ENCODE measurements at places on chromosomes 11 and 22.

DNA sequence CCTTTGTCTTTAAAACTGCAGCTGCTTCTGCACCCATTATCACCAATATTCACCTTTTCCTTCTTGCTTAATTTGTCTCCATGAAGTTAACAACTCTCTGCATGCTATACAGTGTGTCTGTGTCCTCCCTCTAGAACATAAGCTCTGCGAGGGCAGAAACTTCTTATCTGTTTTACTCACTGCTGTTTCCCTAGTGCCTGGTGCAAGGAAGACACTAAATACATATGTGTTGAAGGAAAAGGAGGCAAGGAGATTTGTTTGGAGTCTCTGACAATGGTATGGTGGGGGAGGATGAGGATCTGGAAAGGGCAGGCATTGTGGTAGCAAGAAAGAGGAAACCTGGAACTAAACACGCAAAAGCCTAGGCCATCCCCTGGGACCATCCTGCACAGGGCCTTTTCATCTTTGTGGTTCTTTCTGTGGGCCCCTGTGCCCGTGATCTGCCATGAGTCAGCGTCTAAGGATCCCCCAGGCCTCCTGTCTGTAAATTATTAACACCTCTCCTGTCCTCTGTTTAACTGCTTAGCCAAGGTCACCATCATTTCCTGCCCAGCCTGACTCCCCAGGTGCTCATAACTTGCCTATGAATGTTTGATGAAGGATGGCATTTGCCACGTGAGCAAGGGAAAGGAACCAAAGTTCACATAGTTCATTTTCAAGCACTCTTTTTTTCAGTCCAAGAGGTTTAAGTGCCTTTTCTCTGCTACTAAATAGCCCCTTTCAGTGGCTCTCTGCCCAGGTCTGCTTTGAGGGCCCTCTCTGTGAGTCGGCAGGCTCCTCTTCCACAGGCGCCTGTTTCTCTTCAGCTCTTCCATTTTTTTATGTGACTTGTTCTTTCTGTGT lies 131.1 kb downstream of the RASSF10 start:
- H3K36me3 ChIP-seq: no peaks in the 10 kb centered on the region
- H3K27me3 ChIP-seq: peaks cover 51% of the 10 kb centered on the region
- H3K4me3 ChIP-seq: no peak overlapping the region

DNA sequence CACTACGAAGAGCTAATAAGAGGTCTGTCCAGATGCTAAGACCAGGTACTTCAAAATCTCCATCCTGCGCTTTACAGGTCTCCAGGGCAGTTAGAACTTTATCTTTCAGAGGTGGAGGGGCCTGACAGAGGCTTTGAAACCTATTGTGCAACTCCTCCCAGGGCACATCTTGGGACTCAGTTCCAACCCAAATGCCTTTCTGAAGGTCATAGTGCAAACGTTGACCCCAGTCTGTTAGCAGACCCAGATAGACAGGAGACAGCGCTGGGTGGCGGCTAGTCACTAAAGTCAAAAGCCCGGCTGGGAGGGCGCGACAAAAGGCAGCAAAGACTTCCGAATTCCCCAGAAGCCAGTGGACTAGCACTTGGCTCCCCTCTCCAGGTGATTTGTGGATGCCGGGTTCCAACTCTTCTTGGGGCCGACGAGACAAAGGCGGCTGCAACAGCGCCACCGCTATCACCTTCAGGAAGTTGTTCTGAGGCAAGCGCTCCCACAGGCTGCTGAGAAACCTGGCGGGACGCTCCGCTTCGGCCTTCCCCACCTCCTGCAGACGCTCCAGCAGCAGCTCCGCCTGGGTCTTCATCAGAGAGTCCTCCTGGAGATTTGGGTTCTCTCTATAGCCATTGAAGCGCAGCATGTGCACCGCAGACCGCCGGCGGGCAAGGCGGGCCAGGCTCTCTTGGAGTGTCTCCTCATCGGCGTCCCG lies 728 bp downstream of the FANCF start:
- H3K36me3 ChIP-seq: peaks cover 22% of the 10 kb centered on the region
- no peaks in the 10 kb centered on the region for H3K27me3 ChIP-seq
- H3K27ac ChIP-seq: peak overlapping the region; percentile 98
- H3K4me1 ChIP-seq: peaks cover 34% of the 10 kb centered on the region

DNA sequence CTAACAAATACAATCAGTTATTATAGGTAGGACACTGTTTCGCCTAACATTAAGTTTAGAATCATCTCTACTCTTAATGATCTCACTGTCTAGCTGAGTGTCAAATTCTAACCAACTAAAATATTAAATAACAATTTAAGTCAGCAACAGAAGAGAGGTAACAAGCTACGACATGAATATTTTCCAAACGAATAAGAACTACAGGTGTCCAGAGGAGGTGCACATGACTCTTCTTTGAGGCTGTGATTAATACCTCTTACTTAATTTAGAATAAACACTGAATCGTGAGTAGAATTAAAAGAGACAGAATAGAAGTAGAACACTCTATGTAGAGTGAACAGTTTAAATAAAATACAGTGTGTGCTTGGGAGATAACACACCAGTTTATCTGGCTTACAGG lies 619.0 kb upstream of the ARHGAP42 start:
- no peak overlapping the region for H3K27ac ChIP-seq
- H3K36me3 ChIP-seq: no peaks in the 10 kb centered on the region

DNA sequence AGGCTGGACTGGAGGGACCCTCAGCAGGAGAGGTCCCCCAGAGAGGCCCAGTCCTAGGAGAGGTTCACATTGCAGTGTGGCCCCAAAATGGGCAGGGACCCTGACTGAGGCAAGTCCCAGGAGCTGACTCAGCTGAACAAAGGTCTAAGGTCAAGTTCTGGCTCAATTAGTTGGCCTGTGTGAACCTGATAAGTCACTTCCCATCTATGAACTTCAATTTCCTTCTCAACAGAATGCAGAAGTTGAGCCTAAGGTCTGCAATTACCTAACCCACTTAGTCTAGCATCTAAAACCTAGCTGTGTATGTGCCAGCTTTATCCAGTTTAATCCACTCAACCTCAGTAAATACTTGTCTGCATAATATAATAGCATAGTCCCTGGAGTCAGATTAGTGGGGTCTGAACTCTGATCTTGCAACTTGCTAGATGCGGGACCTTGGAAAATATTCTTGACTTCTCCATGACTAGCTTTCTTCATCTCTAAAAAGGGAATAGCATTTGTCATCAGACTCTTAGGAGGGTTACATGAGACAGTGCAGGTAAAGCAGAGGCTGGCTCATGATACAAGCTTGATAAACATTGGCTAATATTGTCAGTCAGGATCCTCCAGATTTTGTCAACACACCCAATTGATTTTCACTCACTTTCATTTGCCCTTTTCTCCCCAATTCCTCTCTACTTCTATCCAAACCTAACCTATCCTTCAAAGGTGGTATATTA lies 465.5 kb downstream of the INSC start:
- H3K27ac ChIP-seq: no peak overlapping the region
- H3K4me1 ChIP-seq: no peaks in the 10 kb centered on the region
- no peaks in the 10 kb centered on the region for H3K36me3 ChIP-seq

GRCh38 chr11:8641332-8641731 lies 41.1 kb downstream of the TRIM66 start:
- peak overlapping the region; percentile 3 for H3K27ac ChIP-seq
- H3K27me3 ChIP-seq: no peaks in the 10 kb centered on the region
- H3K4me3 ChIP-seq: no peak overlapping the region

DNA sequence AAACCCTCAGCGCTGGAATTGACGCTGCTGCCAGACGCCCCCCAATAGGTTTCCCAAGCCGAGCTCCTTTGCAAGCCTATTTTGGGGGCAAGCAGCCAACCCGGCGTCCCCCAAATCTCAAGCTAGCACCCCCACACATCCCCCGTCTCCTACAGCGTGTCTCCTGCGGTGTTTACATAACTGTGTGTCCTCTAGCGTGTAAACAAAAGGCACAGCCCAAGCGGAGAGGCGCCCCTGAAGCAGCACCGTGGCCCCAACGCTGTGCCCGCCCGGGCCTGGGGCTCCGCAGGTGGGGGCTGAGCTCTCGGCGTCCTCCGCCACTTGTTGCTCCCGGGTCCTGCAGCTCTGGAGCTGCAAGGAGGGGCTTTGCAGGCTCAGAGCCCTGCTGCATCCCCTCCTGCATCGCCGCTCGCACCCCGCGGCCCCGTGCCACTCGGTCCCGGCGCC lies 1.6 kb downstream of the CADM1 start:
- H3K36me3 ChIP-seq: peaks cover 4% of the 10 kb centered on the region
- no peak overlapping the region for H3K4me3 ChIP-seq
- DNase-seq: no peak
- H3K4me1 ChIP-seq: peaks cover 10% of the 10 kb centered on the region
- H3K27me3 ChIP-seq: peaks cover 15% of the 10 kb centered on the region

GRCh38 chr11:107840129-107840484 lies 18.5 kb downstream of the SLC35F2 start:
- H3K4me3 ChIP-seq: peak overlapping the region; percentile 24
- no peaks in the 10 kb centered on the region for H3K36me3 ChIP-seq
- peak overlapping the region; percentile 68 for H3K27ac ChIP-seq
- DNase-seq: no peak

All from effector memory CD8-positive, alpha-beta T cell (primary cell).